ENCODE measurements at places on chromosomes 2 and 18.

DNA sequence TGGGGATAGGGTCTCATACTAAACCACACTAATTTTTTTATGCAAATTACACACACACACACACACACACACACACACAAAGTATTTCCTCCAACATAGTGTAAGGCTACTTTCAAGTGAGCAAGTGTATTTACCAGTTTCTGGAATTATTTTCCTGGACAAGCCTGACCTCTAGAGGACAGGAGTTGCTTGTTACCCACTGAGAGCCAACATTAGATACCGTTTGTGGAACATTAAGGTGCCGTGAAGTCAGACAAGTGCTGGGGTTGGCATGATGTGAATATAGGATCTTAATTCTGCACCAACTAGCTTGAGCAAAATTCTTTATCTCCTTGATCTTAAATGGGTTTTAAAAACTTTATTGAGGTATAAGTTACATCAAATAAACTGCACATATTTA is 39.3 kb upstream of the SERPINB2 start:
- peak; percentile 70 for DNase-seq

DNA sequence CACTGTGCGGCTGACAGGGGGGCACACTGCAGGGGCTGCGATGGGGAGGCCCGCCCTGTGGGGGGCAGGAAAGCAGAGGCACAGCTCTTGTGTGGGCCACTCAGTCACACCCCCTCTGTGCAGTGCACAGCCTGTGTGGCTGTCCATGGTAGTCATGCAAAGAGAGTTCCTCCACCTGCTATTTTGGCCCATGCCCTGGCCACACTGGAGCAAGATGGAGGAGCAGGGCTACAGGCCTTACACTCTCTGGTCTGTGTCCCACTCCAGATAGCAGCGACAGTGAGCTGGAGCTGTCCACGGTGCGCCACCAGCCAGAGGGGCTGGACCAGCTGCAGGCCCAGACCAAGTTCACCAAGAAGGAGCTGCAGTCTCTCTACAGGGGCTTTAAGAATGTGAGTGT is 28.5 kb upstream of the FAHD2A start:
- DNase-seq = no peak

- no peak for DNase-seq
Measured at GRCh38 chr18:59271606-59272220, 1.5 kb downstream of the RAX start.

GRCh38 chr2:188046437-188046836 is 245.2 kb upstream of the GULP1 start:
- DNase-seq = peak; percentile 14

- DNase-seq = peak; percentile 63
Measured at GRCh38 chr2:88874063-88874657, 182.7 kb downstream of the RPIA start.

GRCh38 chr18:58144671-58145285 is 100.8 kb downstream of the NEDD4L start:
- DNase-seq = no peak

DNA sequence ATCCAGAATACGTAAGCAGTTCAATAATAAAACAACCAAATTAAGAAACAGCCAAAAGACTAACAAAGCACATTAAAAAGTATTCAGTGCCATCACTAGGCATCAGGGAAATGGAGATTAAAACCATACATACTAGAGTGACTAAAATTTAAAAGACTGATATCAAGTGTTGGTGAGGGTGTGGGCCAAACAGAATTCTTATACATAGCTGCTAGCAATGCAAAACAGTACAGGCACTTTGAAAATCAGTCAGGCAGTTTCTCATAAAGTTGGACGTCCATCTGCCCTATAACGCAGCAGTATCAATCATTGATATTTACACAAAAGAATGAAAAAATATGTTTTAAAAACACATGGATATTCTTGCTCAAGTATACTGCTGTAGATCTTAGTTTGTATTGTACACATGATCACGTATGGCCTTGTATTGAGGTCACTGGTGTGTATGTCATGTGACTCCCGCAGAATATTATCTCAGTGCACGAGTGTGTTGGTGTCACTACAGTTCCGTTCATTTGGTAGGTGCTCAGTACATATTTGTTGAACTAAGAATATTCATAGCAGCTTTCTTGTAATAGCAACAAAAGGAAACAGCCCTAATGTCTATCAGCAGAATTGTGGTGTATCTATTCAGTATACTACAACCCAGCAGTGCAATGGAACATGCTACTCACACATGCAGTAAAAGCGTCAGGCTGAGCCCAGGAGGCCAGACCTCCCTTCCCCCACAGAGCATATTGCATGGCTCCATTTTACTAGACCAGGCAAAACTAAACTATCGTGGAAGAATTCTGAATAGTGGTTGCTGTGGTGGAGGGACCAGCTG is 28.6 kb downstream of the ZNF407 start:
- no peak for DNase-seq

- DNase-seq = no peak
Measured at GRCh38 chr2:8753609-8754008, 71.8 kb downstream of the ID2 start.

DNA sequence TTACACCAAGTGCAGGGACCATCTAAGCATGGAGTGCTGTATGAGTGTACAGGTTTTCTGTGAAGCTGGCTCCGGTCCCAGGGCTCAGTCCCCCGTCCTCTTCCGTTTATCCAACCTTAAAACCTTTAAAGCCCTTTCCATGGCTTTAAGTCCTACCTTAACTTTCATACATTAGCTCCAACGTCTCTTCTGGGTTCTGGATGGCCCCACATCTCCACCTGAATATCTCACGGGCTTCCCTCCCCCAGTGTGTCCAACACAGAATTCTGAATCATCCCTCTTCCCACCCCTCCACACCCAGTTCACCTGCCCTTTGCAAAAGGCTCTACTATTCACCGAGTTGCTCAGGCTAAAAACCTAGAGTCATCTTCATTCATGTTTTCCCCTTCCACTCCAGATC is 12.8 kb downstream of the ARHGAP25 start:
- DNase-seq = no peak

GRCh38 chr2:180761224-180761623 is 219.2 kb upstream of the UBE2E3 start:
- DNase-seq = peak; percentile 19

DNA sequence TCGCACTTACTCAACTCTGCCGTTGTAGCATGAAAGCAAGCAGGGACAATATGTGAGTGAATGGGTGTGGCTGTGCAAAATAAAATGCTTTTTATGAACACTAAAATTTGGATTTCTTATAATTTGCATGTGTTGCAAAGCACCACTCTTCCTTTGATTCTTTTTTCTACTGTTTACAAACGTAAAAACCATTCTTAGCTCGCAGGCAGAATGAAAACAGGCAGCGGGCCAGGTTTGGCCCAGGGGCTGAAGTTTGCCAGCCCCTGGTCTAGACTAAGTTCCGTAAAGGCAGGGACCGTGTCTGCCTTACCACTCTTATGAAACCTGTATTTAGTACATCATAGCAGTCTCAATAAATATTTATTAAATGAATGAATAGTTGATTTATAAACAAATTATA is 83.7 kb upstream of the SPATS2L start:
- DNase-seq = no peak

GRCh38 chr18:30254331-30254730 is 788.2 kb downstream of the DSC3 start:
- DNase-seq = no peak

DNA sequence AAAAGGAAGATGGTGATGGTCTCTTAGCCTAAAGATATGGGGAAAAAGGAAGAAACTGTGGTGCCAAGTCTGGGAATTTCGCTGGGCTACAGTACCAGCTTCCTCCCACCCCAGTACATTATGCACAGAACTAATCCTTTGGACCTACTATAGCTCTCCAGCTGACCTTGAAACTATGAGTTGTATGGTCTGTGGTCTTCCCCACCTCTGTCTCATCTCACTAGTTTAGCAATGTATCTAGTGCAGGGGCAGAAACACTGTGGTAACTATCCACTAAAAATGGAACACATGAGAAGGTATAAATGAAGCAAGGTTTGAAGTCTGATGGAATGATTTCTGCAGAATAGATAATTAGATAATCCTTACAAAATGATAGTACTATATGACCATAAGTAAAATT is 190.4 kb upstream of the CCDC150 start:
- DNase-seq = no peak

DNA sequence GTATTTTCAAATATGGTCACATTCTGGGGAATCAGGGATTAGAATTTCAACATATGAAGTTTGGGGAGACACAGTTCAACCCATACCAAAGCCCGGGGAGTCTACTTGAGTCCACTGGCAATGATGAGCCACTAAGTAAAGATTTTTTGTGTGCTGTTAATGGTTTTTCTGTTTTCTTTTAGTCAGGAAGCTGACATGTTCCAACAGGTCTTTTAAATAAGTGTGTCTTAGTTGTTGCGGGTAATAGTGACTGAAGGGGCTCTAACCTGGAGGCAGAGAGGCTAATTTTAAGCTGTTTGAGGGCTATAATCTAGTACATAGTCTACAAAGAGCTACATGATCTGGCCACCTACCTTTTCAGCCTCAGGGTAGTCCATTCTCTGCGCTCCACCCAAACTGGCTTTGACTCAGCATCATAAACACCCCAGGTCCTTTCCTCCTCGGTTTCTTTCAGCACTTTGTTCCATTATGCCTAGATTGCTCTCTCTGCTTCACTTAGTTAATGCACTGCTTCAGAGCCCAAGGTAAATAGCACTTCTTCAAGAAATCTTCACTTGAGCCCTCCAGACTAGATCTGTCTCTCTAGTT is 17.6 kb upstream of the UBE2E3 start:
- DNase-seq = no peak

GRCh38 chr2:103172821-103173220 is 411.0 kb downstream of the TMEM182 start:
- DNase-seq = no peak

- no peak for DNase-seq
Measured at GRCh38 chr2:177680866-177681712, 288.5 kb downstream of the AGPS start.

DNA sequence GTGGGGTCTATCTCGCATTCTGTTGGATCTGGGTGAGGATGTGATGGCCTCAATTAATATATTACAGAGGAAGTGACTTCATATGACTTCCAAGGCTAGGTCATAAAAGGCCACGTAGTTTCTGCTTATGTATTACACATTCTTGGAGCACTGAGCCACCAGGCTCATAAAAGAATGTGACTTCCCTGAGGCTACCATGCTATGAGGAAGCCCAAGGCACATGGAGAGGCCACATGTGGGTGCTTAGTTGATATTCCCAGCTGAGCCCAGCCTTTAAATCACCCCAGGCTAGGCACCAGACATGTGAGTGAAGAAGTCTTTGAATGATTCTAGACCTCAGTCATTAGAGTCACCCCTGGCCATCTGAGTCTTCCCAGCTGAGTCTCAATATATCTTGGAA is 13.3 kb upstream of the REEP1 start:
- DNase-seq = peak; percentile 44

GRCh38 chr2:12737297-12737696 is 20.6 kb downstream of the TRIB2 start:
- no peak for DNase-seq

- DNase-seq = peak; percentile 74
Measured at GRCh38 chr18:49898421-49898820, 85.1 kb upstream of the ACAA2 start.

DNA sequence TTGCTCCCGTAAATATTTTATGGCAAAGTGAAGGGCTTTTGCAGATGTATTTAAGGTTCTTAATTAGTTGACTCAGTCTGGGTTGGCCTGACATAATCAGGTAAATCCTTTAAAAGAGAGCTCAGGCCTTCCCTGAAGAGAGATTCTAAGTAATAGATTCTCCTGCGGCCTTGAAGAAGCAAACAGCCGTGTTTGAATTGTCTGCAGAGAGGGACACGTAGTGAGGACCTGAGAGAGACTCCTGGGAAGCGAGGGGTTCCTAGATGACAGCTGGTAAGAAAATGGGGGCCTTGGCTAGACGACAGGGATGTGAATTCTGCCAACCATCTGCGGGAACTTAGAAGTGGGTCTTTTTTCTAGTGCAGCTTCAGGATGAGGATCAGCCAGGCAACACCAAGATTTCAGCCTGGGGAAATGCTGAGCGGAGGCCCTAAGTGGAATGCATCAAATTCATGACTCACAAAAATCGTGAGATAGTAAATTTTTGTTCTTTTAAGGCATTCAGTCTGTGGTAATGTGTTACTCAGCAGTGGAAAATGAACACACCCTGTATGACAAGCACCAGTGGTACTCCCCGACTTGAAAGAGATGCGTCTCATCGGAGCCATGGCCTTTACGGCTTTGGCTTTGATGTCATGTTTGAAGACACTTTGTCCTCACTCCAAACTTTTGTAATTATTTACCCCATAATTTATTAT is 62.1 kb upstream of the SMIM21 start:
- DNase-seq = peak; percentile 83

DNA sequence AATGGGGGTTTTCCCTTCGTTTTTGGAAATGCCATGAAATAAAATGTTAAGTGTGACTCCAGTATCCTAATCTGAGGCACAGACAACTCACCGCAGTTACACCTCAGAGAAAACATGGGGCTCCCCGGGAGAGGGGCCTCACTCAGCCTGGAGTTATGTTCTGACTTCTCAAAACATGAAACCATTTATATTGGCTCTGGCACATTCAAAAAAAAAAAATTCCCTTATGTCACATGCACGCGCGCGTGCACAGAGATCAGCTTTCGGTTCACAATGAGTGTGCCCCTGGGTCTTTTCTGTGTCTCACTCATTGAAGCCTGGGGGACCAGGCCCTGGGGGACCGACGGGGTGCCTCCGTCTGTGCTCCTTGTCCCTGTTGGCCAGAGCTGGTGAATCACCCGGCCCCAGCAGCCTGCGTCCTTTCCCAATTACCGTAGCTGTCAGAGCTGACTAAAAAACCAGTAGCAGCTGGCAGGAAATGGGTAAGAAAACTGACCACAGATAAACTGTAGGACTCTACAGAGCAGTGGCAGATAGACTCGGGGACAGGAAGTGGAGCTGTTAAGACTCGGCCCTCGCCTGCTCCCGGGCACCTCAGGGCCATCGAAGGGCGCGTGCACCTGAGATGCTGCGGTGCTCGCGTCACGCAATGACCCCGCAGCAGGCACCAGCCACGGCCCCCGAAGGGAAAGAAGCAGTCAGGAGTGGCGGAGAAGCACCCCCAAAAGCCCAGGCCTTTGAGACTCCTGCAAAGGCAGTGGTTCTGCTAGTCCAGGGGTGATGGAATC is 138.3 kb upstream of the ID2 start:
- DNase-seq = peak; percentile 70

DNA sequence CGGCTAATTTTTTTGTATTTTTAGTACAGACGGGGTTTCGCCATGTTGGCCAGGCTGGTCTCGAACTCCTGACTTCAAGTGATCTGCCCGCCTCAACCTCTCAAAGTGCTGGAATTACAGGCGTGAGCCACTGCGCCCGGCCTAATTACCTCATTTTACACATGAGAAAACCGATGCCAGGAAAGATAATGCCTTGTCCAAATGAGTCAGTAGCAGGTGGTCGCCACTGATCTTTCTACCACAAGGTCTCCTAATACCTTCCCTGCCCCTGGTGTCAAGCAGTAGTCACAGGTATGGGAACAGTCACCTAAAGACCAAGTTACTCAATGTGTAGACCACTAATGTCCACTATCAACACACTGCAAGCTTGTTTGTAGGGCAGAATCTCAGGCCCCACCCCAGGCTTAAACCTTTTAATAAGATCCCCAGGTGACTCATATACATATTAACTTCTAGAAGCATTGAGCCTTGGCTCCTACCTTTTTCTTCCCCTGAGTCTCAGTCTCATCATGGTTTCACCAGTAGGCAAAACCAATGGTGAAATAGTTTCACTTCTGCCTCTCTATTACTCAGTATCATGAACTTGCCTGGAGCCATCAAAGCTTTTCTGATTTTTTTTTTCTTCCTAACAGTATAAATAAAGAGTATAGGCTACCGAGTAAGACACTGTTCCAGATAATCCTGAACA is 6.9 kb upstream of the EPB41L5 start:
- DNase-seq = no peak

- DNase-seq = no peak
Measured at GRCh38 chr2:200624658-200625057, 38.8 kb downstream of the AOX1 start.

All from RKO (cell line).